HS-5 (cell line): ENCODE measurements at places on chromosomes 5 and 9.

DNA sequence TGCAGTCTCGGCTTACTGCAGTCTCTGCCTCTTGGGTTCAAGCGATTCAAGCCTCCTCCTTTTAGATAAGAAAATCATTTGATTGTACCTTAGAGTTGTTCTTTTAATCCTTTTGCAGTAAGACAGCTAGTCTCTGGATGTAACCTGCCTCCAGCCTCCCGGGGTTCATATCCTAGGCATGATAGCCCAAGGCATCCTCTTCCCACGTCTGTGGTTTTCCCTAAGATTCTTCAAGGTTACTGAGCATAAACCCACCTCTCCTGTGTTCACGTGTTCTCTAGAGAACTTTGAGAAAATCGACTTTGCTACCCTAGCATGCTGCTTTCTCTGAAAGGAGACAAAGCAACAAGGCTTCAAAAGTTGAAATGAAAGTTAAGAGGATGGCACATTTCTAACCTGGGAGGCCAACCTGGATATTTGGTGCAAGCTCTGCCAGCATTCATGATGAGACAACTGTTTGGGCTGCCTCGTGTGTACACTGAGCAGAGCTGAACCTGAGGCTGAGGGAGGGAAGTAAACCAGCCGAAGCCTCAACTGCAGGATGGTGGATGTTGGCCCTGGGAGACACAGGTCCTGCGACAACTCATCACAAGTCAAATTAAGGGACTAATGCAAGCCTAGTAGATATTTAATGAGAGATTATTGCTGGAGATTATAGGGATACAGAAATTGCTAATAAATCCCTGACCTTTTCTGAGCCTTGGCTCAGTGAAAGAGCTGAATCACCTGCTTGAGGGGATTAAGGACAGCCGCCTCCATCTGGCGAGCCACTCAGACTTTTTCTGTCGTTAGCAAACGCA lies 261.8 kb downstream of the ARHGAP26 start:
- DNase-seq: no peak

- DNase-seq: no peak
Measured at GRCh38 chr5:170275376-170275994, 22.1 kb downstream of the LCP2 start.

DNA sequence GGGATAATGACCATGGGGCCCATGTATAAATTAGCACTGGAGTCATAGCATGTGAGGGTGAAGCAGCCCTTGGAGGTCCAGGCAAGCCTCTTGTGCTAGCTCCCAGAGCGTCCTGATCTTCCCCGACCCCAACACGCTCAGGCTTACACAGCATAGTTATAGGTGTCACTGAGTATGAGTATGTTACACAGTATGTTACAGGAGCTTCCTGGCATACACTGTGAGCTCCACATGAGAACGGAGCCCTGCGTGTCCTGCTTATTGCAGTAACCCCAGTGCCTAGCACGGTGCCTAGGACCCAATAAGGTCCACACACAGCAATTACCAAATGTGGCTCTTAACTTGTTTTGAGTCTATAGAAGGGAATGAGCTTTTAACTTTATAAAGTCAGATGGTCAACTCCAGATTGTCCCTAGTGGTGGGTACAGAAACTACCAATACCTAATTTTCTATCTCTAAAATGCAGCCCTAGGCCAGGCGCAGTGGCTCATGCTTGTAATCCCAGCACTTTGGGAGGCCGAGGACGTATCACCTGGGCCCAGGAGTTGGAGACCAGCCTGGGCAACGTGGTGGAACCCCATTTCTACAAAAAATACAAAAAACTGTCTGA lies 64.1 kb downstream of the PLAC8L1 start:
- no peak for DNase-seq

DNA sequence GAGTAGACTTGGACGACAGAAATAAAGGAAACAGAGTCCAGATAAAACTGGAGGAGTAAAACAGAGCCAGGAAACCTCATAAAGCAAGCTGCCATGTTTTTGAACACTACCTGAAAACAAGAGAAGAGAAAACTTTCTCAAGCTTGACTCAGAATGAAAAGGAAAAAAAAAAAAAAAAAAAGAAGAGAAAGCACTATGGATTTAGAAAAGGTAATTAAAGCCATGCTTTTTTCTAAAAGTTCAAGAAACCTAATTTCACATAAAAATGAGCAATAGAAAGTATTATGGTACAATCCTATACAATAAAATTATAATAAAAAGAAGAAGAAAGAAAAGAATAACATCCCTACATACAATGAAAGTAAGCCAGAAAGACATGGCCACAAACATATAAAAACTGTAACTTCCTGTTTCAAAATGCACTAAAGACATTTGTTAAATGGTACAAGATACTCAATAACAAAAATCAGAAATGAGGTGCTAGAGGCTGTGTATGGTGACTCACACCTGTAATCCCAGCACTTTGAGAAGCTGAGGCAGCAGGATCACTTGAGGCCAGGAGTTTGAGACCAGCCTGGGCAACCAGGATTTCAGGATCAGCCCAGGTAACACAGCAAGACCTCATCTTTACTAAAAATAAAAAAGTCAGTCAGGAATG lies 129.5 kb downstream of the SIL1 start:
- no peak for DNase-seq

- DNase-seq: no peak
Measured at GRCh38 chr9:91202736-91203283, 158.9 kb downstream of the AUH start.

DNA sequence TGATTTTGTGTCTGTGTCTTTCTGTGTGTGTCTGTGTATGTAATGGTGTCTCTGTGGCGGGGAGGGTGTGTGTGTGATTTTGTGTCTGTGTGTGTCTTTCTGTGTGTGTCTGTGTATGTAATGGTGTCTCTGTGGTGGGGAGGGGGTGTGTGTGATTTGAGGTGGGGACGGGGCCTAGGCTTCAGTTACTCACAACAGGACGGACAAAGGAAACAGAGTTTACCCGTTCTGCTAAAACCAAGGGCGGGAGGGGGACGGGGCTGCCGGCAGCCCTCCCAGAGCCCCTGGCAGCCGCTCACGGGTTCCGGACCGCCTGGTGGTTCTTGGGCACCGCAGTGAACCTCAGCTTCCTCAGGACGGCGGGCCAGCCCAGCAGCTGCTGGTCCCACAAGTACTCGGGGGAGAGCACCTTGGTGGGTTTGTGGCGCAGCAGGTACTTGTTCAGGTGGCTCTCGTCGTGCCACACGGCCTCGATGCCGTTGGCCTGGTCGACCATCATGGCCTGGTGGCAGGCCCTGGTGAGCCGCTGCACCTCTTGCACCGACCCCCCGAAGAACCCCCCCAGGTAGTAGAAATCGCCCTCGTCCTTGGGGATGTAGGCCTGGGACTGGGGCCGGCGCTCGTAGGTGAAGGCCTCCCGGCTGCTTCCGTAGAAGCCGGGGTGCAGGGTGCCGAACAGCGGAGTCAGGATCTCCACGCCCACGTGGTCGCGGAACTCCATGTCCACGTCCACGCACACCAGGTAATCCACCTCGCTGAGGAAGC lies 19.4 kb downstream of the ABO start:
- no peak for DNase-seq

DNA sequence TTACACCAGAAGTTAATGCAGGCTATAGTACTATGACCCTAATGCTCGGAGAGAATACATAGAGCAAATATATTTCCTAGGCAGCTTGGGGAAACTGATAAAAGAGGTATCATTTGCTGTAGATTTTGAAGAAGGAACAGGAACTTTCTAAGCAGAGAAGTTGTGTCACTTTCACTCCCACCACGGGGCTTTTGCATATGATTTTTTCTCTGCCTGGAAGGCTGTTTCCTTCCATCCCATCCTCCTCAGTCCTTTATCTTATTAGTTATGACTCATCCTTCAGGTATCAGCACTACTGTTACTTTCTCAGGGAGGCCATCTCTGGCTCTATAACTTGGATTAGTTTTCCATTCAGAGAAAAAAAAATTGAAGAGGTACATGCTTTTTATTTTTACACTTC lies 2006.1 kb upstream of the WWC1 start:
- DNase-seq: no peak

DNA sequence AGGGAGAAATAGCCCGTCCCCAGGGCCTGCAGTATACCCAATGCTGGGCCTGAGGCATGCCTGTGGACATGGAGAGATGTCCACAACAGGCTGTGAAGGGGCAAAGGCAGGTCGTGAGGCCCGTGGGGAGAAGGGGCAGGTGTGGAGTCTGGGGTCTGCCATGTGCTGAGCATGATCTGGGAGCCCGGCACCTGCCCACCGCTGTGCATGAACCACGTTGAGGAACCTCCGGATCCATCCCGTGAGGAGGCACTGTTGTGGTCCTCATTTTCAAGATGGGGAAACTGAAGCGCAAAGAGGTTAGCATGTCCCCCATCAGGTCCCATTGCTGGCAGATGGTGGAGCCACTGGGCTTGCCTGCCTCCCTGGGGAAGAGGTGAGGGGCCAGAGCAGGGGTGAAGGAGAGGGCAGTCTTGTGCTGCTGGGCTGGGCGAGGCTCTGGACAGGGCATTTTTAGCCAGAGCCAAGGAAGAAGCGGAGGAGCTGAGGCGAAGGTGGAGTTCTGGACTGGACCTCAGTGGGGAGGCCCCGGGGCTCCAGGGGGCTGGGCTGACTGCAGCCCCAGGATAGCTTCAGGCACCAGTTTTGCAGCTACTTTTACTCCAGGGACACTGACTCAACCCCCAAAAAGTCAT lies 46.5 kb downstream of the LRSAM1 start:
- DNase-seq: no peak

- DNase-seq: no peak
Measured at GRCh38 chr5:82106207-82106606, 134.4 kb downstream of the ATG10 start.

GRCh38 chr5:170633235-170634081 lies 129.6 kb downstream of the KCNIP1 start:
- DNase-seq: peak; percentile 64

DNA sequence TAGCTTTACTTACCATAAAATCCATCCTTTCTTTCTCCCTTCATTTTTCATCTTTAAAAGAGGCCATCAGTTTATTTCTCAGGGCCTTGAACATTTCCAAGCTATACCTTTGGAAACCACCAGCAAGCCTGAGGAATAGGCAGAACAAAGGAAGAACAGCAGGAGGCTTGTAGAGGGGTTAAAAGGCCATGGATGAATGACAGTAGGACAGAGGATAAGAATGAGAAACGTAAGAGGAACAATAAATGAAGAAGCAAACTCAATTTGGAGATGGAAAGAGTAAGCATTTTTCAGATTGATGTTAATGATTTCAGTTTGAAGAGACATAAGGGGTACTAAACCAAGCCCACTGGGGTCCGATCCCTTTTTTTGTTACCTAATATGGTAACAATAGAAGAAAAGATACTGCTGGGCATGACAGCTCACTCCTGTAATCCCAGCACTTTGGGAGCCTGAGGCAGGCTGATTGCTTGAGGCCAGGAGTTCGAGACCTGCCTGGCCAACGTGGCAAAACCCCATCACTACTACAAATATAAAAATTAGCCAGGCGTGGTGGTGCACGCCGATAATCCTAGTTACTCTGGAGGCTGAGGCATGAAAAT lies 106.6 kb upstream of the NMUR2 start:
- no peak for DNase-seq

DNA sequence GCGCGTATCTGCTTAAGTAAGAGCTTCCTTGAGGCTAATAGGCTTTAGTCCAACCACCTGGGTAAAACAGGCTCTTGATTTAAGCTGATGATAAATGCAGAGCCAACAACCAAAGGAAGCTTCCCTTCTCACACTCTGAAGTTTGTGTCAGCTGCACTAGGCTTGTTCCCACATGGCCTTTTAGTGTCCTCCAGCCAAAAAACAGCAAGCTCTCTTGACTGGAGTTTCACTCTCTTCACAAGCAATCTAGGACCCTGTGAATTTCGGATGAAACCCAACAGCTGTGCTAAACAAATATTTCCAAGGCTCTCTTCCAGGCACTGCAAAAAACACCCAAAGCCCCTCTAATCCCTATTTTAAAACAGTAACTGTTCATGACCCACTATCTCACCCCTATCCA lies 63.9 kb downstream of the SAXO1 start:
- DNase-seq: no peak

- no peak for DNase-seq
Measured at GRCh38 chr9:98312365-98312764, 56.9 kb upstream of the TBC1D2 start.

- no peak for DNase-seq
Measured at GRCh38 chr9:36323926-36324325, 65.7 kb upstream of the GNE start.

GRCh38 chr9:12667892-12668291 lies 25.3 kb upstream of the TYRP1 start:
- no peak for DNase-seq

- no peak for DNase-seq
Measured at GRCh38 chr9:126522612-126523356, 90.9 kb upstream of the LMX1B start.

- no peak for DNase-seq
Measured at GRCh38 chr9:127091526-127091925, 30.9 kb downstream of the ANGPTL2 start.

- DNase-seq: no peak
Measured at GRCh38 chr9:121071370-121071755, 3.4 kb upstream of the CNTRL start.

GRCh38 chr5:87302061-87302460 lies 34.4 kb downstream of the RASA1 start:
- DNase-seq: peak; percentile 34

DNA sequence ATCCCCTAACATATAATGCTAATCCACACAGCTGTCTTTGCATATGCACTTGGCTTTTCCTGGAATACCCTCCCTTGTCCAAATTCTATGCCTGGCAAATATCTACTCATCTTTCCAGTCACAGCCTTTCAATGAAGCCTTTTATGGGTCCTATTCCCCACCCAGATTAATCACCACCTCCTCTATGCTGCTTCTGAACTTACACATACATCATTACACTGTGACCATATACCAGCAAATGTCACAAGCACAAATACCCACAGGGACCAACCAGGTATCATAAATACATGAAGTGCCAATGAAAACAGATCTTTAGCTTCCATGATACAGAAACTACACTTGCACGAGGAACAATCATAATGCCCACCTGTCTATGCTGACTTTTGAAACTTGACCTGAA lies 22.3 kb downstream of the LPAR1 start:
- no peak for DNase-seq

DNA sequence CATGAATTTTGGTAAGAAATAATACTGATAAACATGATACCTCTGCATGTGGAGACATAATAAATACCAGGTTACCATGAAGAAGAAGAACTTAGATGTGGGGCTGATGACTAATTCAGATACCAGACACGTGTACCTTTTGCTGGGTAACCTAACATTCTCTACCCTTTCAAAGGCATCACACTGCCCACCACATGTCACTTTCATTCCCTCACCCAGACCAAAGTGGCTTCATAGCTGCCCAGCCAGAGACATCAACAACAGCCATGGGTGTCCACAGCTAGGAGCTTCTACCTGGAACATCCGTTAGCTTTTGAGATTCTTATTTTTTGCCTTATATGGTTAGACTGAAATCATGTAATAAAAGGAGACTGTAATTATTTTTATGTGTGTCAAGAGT lies 396.8 kb downstream of the MED10 start:
- no peak for DNase-seq

GRCh38 chr9:115980502-115980901 lies 173.1 kb upstream of the PAPPA start:
- no peak for DNase-seq

- DNase-seq: peak; percentile 98
Measured at GRCh38 chr9:35518225-35518821, 28.4 kb downstream of the RUSC2 start.

GRCh38 chr5:1347571-1347970 lies 2.7 kb upstream of the CLPTM1L start:
- DNase-seq: no peak

- no peak for DNase-seq
Measured at GRCh38 chr5:8842971-8843551, 702.8 kb downstream of the SEMA5A start.
